ENCODE measurements at places on chromosomes 5 and 9. TPM values are rescaled to one million over a fixed set of nuclear protein-coding genes. Genes with fewer than 3 reads are reported as not detected.

GRCh38 chr9:33623658-33624586 is 99.9 kb downstream of the ANKRD18B start:
- H3K4me3 ChIP-seq, result no peak overlapping the region
- H3K27ac ChIP-seq, result no peak overlapping the region
- no peaks in the 10 kb centered on the region for H3K36me3 ChIP-seq
- DNase-seq, result peak; percentile 73

DNA sequence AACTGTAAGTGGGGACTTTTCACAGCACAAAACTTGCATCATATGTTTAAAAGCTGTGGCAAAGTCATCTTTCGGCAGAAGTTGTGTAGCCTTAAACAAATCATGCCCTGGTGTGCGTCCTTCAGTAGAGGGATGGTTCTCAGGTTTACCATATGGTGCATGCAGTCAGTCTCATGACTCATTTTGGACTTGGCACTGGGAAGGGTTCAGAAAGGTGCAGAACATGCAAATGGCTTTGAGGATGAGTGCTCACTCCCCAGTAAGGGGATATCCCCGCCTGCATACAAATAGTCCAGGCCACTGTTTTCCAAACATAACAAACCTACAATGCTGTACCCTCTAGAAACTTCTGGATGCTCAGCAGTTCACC is 260.3 kb downstream of the NDUFS4 start:
- no peak for DNase-seq
- H3K4me3 ChIP-seq, result no peak overlapping the region
- no peaks in the 10 kb centered on the region for H3K27me3 ChIP-seq
- H3K27ac ChIP-seq, result no peak overlapping the region
- no peaks in the 10 kb centered on the region for H3K4me1 ChIP-seq
- no peaks in the 10 kb centered on the region for H3K36me3 ChIP-seq

DNA sequence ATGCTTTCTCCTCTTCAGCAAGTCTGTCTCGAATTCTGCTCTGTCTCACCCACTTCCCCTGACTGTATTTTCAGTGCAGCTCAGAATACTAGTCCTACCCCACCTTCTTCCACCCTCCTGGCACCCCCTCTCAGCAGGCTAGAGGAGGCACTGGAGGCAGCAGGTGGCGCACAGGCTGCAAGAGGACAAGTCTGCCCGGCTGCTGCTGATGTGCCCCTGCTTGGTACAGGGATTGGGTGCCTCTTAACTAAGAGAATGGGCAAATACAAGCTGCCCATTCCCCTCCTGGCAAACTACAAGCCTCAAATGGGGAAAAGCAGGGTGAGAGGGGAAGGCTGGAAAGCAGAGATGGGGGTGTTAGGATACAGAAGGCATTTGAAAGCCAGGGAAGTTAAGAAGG is 5.1 kb downstream of the TLN1 start:
- peak; percentile 75 for DNase-seq
- H3K4me3 ChIP-seq, result peak overlapping the region; percentile 64
- H3K36me3 ChIP-seq, result peaks cover 44% of the 10 kb centered on the region
- H3K4me1 ChIP-seq, result peaks cover 53% of the 10 kb centered on the region

GRCh38 chr5:77636641-77637169 is 1.8 kb downstream of the OTP start:
- DNase-seq, result no peak
- no peak overlapping the region for H3K4me3 ChIP-seq
- H3K36me3 ChIP-seq, result no peaks in the 10 kb centered on the region
- peaks cover 100% of the 10 kb centered on the region for H3K27me3 ChIP-seq
- no peak overlapping the region for H3K27ac ChIP-seq

DNA sequence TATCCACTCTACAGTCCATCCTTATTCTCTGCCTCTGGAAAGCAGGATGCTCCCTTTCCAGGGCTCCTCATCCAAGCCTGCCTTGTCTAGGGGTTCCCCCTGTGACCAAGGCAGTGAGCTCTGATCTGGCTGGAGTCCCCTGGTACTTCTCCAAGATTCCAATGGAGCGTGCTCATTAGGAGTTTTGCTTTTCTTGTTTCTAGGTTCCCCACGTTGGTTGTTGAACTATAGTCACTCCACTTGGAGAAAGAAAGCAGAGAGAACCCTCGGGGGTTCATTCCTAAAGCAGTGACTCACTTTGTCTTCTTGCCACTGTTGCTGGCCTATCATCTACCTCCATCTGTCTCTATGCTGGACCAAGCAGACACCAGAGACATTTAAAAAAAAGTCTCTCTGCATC is 192.6 kb downstream of the TLE4 start:
- no peaks in the 10 kb centered on the region for H3K27me3 ChIP-seq
- no peaks in the 10 kb centered on the region for H3K4me1 ChIP-seq
- no peak overlapping the region for H3K27ac ChIP-seq
- no peak for DNase-seq
- H3K4me3 ChIP-seq, result no peak overlapping the region

GFPT2 gene
- total RNA-seq, result 20.4 TPM

DNA sequence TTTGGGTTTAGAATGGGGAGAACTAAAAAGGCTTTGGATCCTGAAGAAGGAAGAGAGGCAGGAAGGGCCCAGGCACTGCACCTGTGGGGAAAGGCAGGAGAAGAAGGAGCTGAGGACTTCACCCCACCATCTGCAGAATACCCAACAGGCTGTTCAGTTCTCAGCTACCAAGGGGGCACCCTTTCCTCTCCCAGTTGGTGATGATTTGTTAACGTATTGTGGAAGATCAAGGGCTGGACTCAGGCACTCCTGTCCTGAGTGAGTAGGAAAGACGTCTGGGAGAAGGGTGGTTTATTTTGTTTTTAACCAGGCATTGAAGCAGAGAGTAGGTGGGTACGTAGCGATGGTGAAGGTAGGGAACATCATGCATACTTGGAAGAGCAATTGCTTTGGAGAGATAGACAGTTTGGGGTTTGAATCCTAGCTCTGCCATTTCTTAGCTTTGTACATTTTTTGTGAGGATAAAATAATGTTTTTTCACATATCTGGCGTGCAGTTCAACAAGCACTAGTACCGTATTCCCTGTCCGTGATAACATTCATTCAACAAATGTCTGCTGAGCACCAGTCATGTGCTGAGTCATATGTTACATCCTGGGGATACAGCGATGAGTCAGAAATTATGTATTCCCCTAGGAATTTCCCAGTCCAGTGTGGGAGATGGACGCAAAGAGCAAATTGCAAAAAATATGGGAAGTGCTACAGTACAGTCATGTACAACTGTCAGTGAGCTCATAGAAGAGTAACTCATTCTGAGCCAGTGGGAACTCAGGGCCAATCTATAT is 2.1 kb downstream of the MSANTD3 start:
- peak overlapping the region; percentile 15 for H3K27ac ChIP-seq
- no peaks in the 10 kb centered on the region for H3K36me3 ChIP-seq
- no peak overlapping the region for H3K4me3 ChIP-seq
- no peak for DNase-seq
- no peaks in the 10 kb centered on the region for H3K27me3 ChIP-seq

All from upper lobe of right lung (tissue), 1 donor.